ENCODE measurements at places on chromosomes 5 and 9.

GRCh38 chr5:147162740-147163139 is 72.1 kb upstream of the STK32A start:
- DNase-seq, result no peak

DNA sequence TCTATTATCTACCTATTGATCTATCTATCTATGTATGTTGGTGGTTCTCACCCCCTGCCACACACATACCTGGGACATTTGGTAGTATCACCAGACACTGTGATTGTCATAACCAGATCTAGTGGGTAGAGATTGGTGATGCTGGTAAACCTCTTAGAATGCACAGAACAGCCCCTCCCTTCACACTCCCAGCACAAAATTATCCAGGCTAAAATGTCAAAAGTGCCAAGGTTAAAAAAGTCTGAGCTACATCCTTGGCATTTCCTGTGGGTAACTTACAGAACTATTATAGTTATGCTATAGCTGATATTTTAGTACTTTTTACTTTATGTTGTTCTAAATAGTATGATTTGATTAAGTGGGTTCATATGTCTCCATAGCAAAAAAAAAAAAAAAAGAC is 151.0 kb downstream of the FER start:
- DNase-seq, result no peak

DNA sequence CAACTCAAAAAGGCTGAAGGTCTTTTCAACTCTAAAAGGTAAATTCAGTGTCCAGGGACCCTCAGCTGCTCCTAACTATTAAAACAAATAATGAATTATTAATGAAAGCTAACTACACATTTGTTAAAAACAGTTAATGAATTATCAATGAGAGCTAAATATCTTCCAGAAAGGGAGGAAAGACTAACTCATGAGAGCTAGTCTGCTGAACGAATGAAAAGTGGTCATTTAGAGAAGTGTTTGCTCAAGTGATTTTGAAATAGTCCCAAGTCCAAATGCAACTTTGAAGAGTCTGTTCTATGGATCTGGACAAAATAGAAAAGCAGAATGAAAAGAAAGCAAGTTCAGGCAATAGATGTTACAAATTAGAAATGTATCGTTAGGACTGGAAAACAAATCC is 133.9 kb upstream of the SPEF2 start:
- no peak for DNase-seq

DNA sequence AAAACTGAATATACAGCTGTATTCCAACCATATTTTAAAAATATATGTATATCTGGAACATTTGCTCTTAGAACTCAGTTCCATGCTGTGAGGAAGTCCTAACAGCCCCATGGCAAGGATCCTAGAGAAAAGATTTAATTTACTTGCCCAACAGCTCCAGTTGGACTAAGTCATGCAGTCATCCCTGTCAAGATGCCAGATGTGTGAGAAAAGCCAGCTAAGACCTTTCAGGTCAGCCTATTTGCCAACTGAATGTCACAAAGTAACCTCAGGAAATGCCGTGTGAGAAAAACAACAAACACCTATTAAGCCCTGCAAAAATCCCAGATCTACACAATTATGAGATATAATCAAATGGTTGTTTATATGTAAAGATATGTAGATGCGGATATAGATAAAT is 416.3 kb downstream of the NR2F1-AS1 start:
- no peak for DNase-seq

DNA sequence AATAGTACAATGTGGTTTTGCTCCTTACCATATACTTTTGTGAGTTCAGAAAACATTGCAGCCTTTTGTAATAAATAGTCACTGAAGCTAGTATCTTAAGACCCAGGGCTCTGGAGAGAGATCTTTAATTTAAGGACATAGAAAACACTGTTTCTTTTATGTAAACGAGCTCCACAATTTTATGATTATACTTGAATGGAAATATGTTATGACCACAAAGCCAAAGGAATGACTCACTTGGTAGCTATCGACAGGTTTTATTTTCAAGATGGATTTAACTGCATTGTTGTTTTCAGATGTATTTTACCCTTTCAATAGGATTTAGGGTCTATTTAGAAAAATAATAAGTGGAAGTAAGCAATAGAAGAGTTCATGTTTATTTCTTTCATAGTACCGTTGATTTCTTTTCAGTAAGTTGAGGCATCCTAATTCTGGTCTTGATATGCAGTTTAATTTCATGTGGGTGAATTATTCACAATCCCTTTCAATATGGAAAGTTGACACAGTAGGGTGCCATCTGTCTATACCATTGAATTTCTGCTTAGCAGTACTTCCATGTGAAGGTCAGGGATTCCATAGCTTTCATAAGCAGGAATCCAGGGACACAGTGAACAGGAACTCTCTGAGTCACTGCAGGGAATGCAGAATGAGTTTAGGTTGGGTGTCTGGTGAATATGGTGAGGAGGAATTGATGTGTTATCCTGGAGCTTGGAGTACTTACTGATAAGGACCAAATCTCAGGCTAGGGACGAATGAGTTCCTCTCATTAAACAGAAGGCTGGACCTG is 157.6 kb downstream of the CD180 start:
- no peak for DNase-seq

DNA sequence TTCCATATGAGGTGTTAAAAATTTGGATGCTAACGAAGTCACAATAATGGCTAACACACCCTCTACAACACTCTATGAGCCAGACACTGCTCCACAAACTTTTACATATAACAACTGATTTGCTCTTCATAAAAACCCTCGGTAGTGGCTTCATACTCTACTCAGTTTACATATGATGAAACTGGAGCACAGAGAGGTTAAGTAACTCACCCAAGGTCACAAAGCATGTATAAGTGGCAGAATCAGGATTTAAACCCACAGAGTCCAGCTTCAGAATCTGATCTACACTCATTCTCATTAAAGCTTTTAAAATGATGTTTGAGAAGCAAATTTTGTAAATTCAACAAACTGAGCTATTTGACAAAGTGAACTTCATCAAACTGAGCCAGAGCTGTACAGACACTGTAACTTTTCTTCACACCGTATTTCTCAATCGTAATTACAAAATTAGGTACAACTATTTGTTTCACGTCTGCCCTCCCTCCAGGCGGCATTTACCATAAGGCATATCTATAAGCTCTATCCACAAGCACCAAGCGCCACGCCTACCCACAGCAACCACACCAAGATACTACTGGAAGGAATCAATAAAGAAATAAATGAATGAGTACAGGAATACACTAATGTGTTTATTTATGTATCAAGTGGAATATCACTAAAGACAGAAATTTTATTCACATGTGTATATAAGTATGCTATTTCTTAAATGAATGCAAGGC is 24.3 kb downstream of the TTC39B start:
- DNase-seq, result no peak

GRCh38 chr9:110895147-110895905 is 142.9 kb downstream of the LPAR1 start:
- DNase-seq, result no peak

GRCh38 chr9:114570742-114571141 is 16.8 kb upstream of the ATP6V1G1 start:
- DNase-seq, result no peak

GRCh38 chr9:131227112-131227958 is 49.0 kb downstream of the FAM78A start:
- no peak for DNase-seq

DNA sequence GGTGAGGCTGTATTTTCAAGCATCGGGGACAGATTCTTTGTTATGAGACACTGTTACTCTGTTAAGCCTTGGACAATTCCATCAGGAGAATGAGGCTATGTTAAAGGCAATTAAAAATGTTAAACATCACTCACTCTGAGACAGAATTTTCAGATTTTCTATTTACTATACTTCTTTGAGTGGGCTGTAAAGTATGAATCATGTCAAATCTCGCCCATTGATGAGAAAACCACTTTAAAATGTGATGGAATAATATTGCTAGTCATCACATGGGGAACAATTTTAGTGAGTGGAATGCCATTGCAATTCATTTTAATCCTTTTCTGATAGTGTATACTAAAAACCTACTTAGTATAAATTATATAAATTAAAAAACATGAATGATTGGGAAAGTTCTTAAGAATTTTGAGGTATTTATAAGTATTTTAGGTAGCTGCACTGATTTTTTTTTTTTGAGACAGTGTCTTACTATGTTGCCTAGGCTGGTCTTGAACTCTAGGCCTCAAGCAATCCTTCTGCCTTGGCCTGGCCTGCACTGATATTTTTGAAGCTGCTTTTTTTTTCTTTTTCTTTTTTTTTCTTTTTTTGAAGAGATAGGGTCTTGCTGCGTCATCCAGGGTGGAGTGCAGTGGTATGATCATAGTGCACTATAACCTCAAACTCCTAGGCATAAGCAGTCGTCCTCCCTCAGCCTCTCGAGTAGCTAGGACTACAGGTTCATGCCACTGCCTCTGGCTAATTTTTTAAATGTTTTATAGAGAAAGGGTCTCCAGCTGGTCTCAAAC is 73.2 kb downstream of the KIAA1958 start:
- DNase-seq, result no peak

DNA sequence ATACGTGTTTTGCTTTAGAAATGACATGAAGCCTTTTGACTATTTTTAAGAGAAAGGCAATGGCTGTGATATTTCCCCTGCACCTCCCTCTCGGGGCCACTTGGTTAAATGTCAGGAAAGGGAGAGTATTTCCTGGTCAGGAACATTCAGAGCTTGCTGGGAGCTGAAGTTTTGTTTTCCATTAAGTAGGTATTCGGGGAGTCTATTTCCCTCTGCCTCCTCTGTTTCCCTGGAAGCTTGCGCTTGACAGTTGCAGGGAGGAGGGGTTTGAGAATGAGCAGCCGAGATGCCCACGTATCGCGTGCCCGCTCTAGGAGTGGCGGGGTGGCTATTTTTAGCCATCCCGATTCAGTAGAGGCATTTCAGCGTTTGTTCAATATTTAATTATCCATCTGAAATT is 6.7 kb downstream of the DAB2IP start:
- DNase-seq, result no peak

GRCh38 chr9:119094086-119094485 is 275.1 kb downstream of the BRINP1 start:
- no peak for DNase-seq

DNA sequence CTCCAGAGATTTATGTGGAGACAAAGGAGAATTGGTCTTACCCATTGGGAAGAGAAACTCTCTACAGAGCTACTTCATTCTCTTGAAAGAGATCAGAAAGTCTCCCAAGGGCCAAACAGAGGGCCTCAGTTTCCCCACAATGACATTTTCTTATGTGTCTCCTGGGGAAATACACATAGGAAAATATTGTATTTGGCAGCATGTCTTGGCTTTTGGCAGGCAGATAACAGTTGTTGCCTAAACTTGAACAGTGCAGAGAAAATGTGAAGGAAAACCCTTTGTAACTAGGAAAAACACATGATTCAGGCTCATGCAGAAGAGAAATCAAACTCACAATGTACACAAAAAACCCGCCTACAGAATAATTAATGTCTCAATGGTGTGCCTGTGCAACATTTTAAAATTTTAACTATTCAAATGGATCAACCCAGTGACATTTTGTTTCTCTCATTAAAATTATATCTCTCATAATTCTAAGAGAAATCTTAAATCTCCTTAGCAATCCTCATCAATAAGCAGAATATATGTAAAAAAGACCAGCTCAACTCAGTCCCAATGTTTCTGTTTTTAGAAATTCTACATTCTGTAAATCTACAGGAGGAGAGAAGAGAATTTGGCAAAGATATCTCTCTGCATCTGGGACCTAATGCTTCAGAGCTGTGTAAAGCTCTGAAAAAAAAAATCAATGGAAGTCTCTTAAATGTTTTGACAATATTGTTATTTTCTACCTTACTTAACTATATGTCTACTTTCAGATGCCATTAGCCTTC is 205.1 kb downstream of the ADAMTSL1 start:
- DNase-seq, result no peak

DNA sequence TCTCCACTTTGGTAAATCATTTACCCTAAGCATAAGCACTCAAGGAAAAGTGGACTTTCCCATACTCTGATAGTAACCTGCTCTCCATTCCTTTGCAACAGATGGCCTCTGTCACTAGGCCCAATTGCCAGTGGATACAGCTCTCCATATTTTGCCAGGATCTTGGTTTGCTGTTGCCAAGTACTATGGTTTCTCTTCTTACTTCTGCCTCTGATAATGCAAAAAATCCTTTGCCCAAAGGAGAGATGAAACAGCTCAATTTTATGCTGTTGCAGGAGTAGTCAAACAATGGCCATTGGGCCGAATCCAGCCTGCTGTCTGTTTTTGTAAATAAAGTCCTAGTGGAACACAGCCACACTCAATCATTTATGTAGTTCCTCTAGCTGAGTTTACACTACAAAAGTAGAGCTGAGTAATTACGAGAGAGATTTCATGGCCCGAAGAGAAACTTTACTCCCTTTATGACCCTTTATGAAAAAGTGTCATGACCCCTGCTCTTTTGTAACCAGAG is 92.5 kb downstream of the HTR4 start:
- DNase-seq, result no peak

DNA sequence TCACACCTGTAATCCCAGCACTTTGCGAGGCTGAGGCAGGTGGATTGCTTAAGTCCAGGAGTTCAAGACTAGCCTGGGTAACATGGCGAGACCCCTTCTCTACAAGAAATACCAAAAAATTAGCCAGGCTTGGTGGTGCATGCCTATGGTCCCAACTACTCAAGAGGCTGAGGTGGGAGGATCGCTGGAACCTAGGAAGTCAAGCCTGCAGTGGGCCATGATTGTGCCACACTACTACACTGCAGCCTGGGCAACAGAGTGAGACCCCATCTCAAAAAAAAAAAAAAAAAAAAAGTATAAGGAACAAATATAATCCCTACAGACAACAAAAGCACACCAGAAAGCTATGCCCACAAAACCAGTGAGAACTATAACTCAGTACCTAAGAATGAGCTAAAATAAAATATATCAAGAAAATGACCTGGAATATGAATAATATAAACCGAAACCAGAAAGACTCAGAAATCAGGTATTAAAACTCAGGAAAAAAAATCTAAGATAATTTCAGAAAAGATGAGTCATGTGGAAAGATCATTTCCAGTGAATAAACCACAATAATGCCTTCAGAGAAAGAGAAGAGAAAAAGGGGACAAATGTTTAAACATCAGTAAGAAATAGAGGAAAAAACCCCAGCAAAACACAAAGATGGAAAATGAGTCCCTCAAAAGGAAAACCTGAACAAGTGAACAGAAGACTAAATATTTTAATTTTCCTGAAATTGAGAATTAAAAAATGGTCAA is 57.4 kb downstream of the GOLPH3 start:
- DNase-seq, result no peak

DNA sequence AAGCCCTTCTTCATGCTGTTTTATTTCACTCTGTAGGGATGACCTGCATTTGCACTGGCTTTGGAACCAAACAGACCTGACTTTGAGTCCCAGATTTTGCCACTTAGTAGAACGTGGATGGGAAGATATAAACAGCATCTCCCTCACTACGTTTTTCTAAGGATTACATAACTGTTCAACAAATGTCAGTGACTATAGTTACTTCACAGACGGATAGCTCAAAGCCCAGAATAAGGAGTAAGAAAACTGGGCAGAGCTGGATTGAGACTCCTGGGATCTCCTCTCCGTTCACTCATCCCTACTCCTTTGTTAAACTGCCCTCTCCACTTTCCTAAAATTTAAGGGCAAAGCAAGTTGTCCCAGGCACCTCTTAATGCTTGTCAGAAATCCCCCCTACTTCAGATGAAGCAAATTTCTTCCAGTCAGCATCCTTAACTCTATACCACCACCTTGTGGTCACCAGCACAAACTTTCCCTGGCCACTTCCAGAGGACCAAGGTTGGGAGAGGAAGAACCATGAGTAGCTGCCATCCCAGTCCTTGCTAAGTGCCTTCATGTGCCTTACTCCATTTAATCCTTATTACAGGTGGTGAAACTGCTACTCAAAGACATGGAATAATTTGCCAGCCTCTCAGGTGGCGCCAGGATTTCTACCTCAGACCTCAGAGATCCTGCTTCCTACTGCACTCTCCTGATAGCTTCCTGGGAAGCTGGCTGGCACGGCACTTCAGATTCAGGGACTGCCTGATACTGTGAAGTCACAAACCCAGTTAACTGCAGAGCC is 38.4 kb downstream of the EGR1 start:
- no peak for DNase-seq
